Activated CD4-positive, alpha-beta T cell treated with anti-CD3 and anti-CD28 coated beads, Interleukin-2, amount 50 U/mL, for 48 hours (primary cell): ENCODE measurements at places on chromosomes 3 and 15.

GRCh38 chr3:76361010-76361409 is 575.7 kb upstream of the ZNF717 start:
- no peak for DNase-seq

DNA sequence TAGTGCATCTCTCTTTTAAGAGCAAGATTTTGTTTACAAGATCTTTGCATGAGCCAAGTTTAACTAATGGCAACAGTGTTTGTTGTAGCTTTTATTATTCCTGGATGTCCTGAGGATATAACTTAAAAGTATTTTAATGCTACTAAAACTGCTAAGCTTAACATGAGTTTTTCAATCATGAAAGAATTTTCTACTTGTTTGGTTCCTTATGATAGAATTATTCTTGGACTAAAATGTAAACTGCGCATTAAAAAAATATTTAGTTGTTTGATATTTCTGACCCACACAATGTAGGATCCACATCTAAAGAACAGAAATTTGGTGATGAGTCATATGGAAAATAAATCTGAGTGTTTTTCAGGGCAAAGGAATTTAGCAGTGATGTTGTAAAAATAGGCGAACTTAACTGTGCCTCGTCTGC is 70.8 kb downstream of the RAP2B start:
- DNase-seq = no peak

DNA sequence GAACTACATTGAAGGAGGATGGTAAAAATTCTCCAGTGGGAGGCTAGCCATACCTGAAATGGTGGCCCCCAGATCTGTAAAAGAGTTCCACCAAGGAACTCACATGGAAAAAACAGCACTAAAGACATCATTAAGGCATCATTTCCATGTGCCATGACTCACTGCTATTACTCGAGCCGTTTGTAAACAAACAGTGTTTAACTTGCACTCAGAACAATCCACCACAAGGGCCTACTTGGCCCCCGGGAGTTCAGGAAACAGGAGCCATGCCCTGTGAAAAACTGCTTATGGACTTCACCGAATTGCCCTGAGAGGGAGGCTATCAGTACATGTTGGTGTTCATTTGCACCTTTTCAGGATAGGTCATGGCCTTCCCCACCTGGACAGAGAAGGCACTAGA is 18.2 kb downstream of the CCR4 start:
- DNase-seq = no peak

DNA sequence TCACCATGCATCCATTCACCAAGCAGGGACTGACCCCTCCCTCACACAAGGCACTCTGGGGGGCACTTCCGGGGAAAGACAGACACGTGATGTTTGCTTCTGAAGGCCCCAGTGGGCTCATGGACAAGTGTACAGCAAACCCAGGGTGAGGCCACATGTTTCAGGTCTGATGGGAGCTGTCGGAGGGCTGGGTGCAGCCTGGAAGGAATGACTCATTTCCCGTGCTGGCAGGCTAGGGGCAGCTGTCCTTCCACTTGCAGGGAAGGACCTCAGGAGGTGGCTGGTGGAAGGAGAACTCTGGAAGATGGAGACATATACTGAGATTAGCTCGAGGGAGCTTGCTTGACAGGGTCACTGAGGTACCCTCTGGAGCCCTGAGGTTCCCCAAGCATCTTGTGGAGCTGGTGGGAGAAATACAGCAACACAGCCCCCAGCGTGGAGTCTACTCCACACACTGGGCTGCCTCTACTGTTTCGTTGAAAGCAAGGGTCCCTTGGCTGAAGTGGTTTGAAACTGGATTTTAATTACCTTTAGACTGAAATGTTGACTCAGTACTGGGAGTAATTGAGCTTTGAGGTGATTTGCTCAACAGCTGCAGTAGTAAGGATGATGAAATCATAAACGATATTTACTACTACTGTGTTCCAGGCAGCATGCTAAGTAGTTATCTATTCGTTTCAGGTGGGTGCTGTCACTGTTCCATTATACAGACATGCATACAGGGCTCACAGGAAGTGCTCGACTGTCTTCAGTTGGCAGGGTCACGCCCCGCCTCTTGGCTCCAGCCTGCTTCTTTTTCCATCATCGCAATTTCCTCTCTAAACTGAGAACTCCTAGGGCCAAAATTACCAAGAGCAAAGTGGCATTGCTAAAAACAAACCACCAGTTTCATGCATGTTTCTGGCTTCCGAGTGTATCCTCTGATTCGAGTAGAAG is 230.4 kb downstream of the ADAMTS17 start:
- peak; percentile 59 for DNase-seq

DNA sequence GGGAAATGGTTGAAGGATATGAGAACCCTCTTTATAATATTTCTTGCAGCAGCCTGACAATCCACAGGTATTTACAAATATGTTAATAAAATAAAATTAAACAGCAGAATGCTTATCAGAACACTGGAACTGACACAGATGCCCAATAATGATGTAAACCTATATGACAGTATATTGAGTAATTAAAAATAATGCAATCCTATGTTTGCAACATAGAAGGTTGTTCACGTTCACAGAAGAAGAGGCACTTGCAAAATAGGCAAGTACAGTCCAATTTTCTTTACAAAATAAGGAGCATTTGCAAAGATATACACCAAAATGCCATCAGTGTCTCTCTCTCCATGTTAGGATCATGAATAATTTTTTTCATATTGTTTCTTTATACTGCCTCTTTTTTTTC is 397.0 kb upstream of the WNT5A start:
- DNase-seq = no peak

DNA sequence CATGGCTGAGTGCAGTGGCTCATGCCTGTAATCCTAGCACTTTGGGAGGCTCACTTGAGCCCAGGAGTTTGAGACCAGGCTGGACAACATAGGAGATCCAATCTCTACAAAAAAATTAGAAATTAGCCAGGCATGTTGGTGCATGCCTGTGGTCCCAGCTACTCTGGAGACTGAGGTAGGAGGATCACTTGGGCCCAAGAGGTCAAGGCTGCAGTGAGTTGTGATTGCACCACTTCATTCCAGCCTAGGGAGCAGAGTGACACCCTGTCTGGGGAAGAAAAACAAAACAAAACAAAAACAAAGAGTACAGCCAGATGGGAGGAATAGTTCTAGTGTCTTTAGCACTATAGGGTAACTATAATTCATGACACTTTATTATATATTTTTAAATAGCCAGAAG is 26.2 kb upstream of the COMMD4 start:
- DNase-seq = no peak

GRCh38 chr3:5016211-5017161 is 37.2 kb downstream of the BHLHE40 start:
- DNase-seq = no peak

GRCh38 chr3:186381424-186382216 is 19.6 kb upstream of the DGKG start:
- no peak for DNase-seq

DNA sequence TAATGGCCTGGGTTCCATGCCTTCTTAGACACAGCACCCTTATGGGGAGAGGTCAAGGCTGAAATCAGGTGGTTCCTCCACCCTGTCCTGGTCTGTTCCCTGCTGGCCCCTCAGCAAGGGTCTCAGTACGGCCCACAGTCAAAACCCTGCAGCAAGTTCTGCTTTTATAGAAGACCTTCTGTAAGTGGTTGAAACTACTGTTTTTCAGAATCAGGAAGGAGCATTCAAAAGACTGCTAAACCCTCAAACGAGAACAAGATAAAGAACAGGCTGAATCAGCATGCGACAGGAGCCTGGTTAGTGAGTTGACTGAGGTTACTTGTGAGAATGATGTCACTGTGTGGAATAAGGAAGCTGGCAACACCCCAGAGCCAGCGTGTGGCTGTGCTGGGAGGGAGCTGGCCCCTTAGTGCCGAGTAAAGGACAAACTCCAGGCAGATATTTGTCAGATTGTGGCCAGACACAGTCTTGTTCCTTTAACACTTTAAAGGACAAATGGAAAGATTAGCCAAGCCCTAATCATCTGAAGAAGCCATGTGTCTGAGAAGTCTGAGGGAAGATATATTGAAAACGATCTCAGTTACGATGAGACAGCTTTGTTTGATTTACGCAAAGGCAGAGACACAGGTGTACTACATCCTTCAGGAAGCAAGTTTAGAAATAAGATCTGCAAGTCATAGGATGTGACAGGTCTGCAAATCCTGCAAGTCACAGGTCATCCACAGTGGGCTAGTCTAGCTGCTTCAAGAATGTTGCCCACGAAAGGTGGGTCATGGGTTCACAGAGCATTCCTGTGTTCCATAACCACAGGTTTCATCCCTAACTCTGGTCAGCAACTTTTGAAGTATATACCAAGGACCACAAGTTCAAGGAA is 54.0 kb downstream of the B3GNT5 start:
- peak; percentile 42 for DNase-seq

DNA sequence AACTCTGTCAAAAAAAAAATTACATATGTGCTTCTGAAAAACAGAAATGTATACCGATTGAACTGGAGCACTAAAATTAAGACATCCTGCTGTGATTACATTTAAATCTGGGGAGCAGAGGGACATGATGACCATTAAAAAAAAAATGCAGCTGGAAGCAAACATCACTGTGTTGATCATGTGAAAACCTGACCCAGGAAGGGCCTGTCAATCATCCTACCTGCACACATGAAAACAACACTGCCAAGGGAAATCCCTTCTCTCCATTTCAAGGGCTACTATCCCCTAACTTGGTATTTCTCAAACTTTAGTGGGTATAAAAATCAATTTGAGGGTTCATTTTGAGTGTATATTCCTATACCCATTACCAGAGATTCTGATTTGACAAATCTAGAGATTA is 719.9 kb upstream of the CBLB start:
- no peak for DNase-seq

- peak; percentile 22 for DNase-seq
Observed at GRCh38 chr15:60389261-60390077, 8.3 kb downstream of the ANXA2 start.

GRCh38 chr3:52298149-52299098 is 10.8 kb downstream of the GLYCTK start:
- no peak for DNase-seq

GRCh38 chr3:100042166-100042981 is 71.9 kb downstream of the FILIP1L start:
- DNase-seq = no peak

GRCh38 chr3:16377196-16377595 is 112.2 kb downstream of the OXNAD1 start:
- no peak for DNase-seq

- DNase-seq = no peak
Observed at GRCh38 chr3:49750056-49750455, 26.3 kb upstream of the GMPPB start.

DNA sequence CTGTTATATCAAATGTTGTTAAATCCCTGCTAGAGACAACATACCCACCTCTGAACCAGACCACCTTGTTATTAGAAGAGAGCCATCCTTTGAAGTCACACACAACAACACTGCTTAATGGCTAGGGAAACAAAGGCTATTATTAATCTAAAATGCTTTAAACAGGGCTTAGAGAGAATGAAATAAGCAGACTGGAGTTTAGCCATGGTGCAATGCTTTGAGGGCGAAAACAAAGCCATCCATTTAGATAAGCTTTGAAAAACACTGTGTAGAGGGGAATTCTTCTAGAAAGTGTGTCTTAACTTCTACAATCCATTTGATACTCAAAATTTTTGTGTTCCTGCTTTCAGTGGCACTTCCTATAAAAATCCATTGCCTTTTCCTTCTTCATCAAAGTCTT is 148.6 kb downstream of the IL5RA start:
- no peak for DNase-seq

- no peak for DNase-seq
Observed at GRCh38 chr3:156637480-156638022, 36.8 kb upstream of the TIPARP start.

- no peak for DNase-seq
Observed at GRCh38 chr15:54033869-54034458, 55.7 kb downstream of the UNC13C start.

DNA sequence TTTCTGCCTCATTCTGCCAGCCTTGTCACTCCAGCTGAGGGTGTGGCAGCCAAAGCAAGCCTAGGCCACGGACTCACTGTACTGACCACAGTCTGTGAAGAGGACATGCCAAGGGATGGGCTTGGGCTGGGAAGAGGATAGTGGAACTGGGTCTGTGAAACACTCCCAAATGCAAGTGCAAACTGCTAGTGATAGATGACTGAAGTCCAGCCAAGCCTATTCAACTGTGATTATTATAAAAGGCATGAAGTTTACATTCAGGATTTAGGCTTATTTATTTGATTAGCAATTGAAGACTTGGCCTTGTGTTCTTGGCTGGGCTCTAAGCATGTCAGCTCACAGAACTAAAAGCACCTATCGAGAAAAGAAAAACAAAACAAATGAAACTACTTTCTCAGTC is 84.9 kb upstream of the UBE2E1 start:
- no peak for DNase-seq

GRCh38 chr3:127753338-127753737 is 69.0 kb downstream of the MGLL start:
- DNase-seq = no peak

DNA sequence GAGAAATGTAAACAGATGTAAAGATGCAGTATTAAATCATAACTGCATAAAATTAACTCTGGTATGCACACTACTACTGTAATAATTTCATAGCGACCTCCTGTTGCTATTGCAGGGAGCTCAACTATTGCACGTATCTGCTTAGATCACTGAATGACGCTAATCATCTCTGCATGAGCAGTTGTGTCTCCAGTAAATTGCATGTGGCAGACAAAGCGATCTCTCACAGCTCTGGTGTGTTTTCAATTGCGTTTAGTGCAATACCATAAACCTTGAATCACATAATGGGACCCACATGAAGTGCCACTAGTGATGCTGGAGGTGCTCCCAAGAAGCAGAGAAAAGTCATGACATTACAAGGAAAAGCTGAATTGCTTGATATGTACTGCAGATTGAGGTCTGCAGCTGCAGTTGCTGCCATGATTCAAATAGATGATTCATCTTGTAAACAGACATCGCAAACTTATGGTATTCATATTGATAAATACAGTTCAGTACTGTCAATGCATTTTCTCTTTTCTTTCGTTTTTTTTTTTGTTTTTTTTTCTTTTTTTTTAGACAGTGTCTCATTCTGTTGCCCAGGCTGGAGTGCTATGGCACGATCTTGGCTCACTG is 30.2 kb upstream of the LCTL start:
- no peak for DNase-seq

DNA sequence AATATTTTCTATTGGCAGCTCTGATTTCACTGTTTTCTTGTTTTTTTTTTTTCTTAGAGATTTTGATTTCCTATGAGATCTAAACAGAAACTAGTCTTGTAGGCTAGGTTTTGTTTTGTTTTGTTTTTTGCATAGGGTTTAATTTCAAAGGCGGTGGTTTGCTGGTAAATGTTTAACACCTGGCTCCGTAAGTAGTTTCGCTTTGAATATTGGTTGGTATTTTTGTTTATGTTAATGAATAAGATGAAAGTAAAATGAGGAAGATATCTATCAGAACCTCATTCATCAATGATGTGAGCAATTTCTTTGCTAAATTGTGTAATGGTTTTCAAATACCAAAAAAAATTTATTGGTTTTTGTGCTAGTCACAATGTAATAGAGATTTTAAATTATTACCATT is 39.7 kb upstream of the TM4SF1 start:
- DNase-seq = no peak
